NCI-H446 treated with DMSO at 0.1 percent for 48 hours (cell line): ENCODE measurements at places on chromosomes 13 and 19.
A peak's percentile ranks its signal among the peaks of the same experiment; 100 is the strongest.

DNA sequence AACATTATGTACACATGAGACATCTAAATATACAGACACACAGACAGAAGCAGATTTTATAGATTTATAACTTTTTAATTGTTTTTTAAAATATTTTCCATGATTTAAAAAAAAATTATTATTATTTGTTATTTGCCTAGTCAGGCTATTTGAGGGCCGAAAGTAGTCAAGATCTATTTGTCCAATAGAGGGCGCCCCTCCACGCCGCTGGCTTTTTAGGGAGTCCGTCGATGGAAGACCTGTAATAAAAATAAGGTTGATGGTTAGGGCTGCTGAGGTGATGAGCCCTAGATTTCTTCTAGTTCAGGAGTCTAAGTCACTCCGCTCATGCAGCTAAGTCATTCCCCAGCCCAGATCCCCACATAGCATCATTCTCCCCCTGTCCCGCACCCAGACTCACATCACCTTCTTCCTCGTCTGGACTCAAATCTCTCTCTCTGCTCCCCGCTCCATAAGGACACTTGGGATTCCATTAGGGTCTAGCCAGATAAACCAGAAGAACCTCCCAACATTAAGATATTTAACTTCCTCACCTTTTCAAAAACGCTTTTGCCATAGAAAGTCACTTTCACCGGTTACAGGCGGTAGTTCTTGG is 33.9 kb upstream of the CEACAM21 start:
- no peak for DNase-seq

DNA sequence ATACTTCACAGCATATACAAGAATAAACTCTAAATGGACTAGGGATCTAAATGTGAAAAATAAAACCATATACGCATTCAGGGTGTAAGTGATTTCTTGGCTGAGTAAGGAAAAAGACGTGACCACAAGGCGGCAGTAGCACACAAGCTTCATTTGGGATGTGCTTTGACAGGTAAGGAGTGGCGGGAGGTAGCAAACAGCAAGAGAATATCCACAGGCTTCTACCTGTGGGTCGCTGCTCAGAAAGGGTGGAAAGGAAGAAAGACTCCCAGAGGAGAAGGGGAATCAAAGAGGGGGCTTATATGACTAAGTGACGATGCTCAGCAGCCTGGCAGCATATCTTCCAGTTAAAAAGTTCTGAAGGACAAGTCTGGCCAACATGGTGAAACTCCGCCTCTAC is 2.5 kb upstream of the ZNF121 start:
- peak; percentile 15 for DNase-seq

DNA sequence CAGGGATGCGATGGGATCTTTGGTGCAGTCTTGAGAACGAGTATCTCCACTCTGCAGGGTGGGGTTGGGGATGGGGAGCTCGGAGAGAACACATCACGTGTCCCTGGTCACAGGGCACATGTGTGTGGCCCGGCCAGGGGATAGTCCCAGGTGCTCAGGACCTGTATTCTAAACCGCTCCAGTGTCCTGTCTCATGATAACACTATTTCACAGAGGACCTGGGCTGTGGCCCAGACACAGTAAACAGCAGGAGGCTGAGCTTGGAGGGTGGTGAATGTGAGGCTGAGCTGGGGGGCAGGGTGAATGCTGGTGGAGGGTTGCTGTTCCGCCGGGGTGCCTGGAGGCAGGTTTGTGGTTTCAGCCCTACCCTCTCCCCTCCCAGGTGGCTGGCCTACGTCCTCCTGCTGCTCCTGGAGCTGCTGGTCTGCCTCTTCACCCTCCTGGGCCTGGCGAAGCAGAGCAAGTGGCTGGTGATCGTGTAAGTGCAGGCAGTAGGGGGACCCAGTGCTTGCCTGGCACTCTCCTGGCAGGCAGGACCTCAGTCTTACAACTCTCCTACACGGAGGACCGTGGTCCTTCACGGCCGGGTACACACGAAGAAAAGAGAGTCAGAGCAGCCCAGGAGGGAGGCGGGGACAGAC is 11.1 kb downstream of the TTYH1 start:
- DNase-seq = no peak

- no peak for DNase-seq
Observed at GRCh38 chr13:41579168-41579567, 121.8 kb downstream of the RGCC start.

DNA sequence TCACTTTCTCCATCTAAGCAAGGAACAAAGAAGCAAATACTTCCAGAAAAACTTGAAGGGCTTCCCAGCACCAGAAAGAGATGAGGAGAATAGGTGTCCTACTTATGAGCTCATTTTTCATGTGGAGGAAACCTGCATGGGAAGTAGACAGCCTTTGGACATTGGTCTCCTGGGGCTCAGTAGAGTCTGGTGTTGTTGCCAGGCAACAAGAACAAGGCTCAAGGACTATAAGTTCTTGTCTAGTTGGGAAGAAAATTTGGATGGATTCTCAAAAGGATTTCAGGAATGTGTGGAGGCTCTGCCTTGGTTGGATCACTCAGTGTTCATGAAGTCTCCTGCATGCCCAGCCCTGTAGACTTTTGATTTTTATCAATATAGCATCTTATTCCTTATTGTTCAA is 84.5 kb downstream of the MBNL2 start:
- no peak for DNase-seq
